ENCODE measurements at places on chromosomes 2 and 18. TPM values are rescaled to one million over a fixed set of nuclear protein-coding genes. Genes with fewer than 3 reads are reported as not detected.

DNA sequence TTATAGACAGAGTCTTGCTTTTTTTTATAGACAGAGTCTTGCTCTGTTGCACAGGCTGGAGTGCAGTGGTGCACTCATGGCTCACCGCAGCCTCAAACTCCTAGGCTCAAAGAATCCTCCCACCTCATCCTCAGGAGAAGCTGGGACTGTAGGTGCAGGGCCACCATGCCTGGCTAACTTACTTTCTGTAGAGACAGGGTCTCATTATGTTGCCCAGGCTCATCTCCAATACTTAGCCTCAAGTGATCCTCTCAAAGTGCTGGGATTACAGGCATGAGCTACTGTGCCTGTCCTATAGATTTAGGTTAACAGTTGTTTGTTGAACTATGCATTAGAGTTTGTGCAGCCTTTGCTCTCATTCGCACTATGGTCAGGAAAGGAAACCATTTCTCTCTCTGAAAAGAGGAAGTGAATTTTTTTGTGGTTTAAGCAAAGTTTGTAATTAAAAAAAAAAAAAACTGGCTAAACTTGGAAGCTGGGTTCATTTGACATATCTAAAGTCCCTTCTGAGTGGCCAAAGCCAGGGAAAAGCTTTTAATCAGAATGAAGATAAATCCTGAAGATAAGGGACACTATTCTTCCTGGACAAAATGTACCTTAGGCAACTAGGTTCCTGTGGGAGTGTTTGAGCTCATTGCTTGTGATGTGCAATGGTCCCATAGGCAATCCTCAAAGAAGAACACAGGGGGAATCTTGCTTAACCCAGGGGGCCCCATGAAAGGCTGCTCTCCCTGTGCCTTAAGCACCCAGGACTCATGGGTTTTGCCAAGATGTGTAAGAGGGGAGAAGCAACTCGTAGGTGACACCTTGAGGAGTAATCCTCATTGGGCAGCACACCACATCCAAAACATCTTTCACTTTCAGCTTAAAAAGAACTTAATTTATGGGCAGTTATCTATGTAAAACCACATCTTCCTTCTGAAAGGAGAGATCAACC lies 201.7 kb downstream of the MREG start:
- no peak for DNase-seq

- DNase-seq, result no peak
Observed at GRCh38 chr2:118766871-118767270, 80.6 kb downstream of the EN1 start.

CASP10 gene
- 5.7 TPM for total RNA-seq

DNA sequence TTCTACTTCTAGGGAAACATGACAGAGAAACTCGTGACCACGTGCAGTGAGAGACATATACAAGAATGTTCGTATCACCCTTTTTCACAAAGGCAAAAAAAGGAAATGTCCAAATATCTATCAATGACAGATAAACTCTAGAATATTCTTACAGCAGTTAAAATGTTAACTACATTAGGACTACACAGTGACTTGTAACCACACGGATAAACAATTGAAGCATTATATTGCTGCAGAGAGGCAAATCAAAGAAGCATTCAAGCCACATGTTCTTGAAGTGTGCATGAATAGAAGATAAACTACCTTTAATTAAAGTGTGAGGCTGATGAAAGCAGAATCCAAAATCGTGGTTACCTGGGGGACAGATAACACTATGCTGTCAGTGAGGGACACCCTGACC lies 935.3 kb upstream of the KLHL29 start:
- no peak for DNase-seq

DNA sequence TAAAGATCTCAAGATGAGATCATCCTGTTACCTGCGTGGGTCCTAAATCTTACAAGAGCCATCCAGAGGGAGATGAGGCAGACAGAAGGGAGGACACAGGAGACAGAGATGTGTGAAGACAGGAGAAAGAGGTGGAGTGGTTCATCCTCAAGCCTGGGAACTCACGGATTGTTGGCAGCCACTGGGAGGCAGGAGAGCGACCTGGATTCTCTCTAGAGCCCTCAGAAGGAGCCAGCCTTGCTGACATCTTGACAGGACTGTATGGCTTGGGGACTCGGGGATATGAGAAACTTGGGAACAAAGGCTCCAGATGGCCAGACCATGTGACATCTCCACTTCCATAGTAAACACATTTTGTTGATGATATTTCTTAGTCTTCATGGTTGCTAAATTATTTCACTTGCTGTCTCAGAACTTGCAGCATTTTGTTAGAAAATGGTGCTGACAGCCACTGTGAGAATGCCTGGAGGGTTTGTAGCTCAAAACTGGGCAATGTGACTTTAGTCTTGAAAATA lies 57.8 kb upstream of the MC2R start:
- DNase-seq, result no peak

GRCh38 chr2:102033031-102033749 lies 41.4 kb downstream of the IL1R2 start:
- peak; percentile 90 for DNase-seq

TRPM8 gene
- not detected for total RNA-seq

GALNT3 gene
- total RNA-seq, result 36.7 TPM

DNA sequence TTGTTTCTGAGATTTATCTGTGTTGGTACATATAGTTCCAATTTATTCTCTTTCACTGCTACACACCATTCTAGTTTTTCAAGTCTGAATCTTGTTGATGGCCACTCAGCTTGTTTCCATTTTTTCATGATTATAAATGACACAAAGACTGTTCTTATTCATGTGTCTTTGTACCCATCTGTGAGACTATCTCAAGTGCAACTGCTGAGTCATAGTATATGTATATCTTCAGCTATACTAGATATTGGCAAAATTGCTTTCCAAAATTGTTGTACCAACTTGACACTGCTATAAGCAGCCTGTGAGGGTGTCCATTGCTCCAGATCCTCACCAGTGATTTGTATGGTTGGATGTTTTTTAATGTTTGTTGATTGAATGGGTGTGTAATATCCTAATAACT lies 37.2 kb upstream of the RTN4 start:
- no peak for DNase-seq

EHD3 gene
- 2.7 TPM for total RNA-seq

CDK5R2 gene
- not detected for total RNA-seq

HOXD1 gene
- total RNA-seq, result 0.15 TPM

POTEI gene
- 0.98 TPM for total RNA-seq

- no peak for DNase-seq
Observed at GRCh38 chr2:44450082-44450481, 88.3 kb downstream of the CAMKMT start.

SNTG2 gene
- total RNA-seq, result 4.6 TPM

GAREM2 gene
- 1.2 TPM for total RNA-seq

- DNase-seq, result no peak
Observed at GRCh38 chr18:62809900-62810299, 94.6 kb downstream of the PHLPP1 start.

- DNase-seq, result no peak
Observed at GRCh38 chr2:46601328-46601963, 122.1 kb downstream of the TMEM247 start.

DNA sequence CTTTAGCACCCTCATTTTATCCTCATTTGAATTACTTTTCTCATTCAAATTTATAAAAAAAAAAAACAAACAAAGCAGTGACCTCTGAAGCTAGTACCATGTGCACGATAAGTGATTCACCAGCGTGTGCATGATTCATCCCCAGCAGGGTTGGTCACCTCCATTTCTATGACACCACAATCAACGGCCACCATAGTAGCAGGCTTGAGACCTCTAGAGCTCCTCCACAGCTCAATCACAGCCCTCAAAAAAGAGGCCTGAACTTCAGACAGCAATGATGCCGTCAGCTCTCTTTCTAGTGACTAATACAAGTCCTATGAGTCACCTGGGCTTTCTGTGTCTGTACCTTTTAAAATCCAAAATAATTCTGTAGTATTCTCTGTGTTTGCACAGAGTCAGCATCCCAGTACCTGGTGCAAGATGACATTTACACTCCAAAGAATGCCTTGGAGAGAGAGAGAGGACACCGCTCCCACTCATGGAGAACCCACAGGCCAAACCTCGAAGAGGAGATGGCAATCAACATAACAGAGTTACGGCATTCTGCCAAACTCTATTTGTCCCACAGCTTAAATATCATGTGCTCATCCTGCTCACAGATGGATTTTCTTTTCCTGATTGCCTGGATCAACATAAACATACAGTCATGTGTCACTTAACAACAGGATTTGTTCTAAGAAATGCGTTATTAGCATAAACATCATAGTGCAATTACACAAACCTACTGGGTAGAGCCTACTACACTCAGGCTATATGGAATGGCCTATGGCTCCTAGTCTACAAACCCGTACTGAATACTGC lies 58.7 kb downstream of the L3MBTL4 start:
- DNase-seq, result no peak

DNA sequence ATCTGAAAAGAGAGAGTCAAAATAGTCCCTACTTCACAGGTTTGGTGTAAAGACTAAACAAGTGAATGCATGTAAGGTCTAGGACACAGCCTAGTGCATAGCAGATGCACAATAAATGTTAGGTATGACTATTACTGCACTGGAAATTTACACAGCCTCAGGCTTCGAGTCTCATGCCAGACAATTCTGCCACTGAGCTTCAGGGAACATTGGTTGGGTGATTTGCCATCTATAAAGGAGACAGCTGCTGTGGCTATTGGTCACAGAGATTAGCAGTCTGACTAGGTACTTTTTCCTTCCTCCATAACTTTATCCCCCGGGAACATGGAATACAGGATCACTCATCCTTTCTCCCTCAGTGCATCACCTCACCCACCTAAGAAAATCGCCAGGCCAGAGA lies 89.2 kb downstream of the FAM124B start:
- no peak for DNase-seq

GRCh38 chr18:29629493-29630036 lies 1413.0 kb downstream of the DSC3 start:
- no peak for DNase-seq

- no peak for DNase-seq
Observed at GRCh38 chr18:49340446-49340845, 120.0 kb downstream of the DYM start.

GRCh38 chr2:191410646-191411436 lies 165.6 kb downstream of the MYO1B start:
- no peak for DNase-seq

- no peak for DNase-seq
Observed at GRCh38 chr2:54404270-54404669, 51.9 kb upstream of the SPTBN1 start.

SFT2D3 gene
- 12.3 TPM for total RNA-seq

GRCh38 chr2:128137094-128137616 lies 46.2 kb downstream of the UGGT1 start:
- DNase-seq, result no peak

DNA sequence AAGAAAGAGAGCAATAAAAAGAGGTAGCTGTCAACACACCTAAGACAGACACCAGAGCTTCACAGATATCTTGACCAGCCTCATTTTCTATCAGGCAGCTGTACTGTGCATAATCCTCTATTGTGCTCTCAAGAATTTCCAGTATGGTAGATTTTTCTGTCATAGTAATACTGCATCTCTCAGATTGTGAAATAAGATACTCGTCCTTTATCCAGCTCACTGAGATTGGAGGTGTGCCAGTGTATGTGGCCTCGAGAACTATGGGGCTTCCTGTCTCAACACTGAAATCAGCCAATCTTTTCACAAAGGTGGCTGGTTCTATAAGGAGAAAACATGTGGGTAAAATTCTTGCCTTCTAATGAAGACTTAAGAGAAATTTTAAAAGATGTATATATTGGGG lies 88.9 kb downstream of the TTN start:
- no peak for DNase-seq

DNA sequence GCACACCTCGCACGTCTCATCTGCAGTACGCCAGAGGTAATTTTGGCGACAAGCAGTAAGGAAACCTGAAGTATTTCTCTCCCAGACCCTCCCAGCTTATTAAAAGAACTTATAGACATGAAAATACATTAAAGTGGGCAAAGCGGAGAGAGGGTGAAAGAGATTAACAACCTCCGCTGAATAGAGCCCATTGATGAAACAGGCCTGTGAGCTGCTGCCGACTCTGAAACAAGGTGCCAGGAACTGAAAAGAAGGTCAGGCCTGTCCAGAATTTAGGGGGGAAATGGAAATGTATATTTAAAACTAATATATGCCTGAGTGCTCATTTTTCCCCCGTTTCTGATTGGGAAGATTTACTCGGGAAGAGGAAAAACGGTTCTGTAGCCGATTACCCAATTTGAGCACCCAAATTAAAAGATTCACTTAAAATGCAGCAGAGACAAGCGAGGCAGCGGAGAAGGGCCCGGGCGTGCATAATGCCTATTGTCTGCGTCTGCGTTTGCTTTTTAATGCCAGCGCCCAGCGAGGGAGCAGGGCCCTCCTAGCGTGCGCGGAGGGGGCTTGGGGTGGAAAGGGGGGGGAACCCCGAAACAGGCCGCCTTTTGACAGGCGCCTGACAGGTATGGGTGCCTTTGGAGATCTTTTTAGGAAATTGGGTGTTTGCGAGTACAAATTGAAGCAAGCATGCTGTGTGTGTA lies 316.2 kb downstream of the GBX2 start:
- DNase-seq, result no peak

DNA sequence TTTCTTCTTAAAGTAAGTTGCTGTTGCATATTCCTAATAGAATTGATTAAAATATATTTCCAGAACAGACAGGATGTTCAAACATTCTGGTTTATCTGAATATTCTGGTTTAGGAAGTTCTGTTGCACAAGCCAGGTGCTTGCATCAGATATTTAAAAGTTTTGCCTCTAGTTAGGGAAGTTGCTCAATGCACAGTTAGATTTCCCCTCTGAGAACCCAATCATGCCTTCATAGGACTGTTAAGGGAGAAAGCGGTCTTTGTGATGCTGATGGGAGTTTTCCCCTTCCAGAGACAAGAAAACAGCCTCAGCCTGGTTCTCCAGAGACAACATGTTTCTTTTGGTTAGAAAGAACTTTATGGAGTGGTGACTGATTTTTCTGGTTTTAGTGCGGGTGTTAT lies 65.6 kb upstream of the REV1 start:
- DNase-seq, result no peak

GRCh38 chr2:182606728-182607681 lies 109.1 kb upstream of the DNAJC10 start:
- no peak for DNase-seq

- DNase-seq, result no peak
Observed at GRCh38 chr2:857937-858336, 92.7 kb upstream of the SNTG2 start.

Measured in breast epithelium (tissue), 4 donors.